Small intestine (tissue), 16 donors: ENCODE measurements at places on chromosomes 16 and 17. TPM values are rescaled to one million over a fixed set of nuclear protein-coding genes. Genes with fewer than 3 reads are reported as not detected.

The DNAI2 gene
- polyA plus RNA-seq, result not detected

The NPIPB9 gene
- polyA plus RNA-seq, result 3.6 TPM

The AXIN2 gene
- polyA plus RNA-seq, result 11.9 TPM

The TPPP3 gene
- polyA plus RNA-seq, result 34.8 TPM

The EFNB3 gene
- polyA plus RNA-seq, result not detected

The DHRS11 gene
- polyA plus RNA-seq, result 195 TPM

The ANKFN1 gene
- polyA plus RNA-seq, result not detected

The KCNH6 gene
- polyA plus RNA-seq, result 0.43 TPM

The METRNL gene
- polyA plus RNA-seq, result 64.4 TPM

The DCAKD gene
- 7.6 TPM for polyA plus RNA-seq

The GNG13 gene
- polyA plus RNA-seq, result 0.73 TPM

The EXOC3L1 gene
- polyA plus RNA-seq, result 7.0 TPM

The SLFN11 gene
- polyA plus RNA-seq, result 2.9 TPM

DNA sequence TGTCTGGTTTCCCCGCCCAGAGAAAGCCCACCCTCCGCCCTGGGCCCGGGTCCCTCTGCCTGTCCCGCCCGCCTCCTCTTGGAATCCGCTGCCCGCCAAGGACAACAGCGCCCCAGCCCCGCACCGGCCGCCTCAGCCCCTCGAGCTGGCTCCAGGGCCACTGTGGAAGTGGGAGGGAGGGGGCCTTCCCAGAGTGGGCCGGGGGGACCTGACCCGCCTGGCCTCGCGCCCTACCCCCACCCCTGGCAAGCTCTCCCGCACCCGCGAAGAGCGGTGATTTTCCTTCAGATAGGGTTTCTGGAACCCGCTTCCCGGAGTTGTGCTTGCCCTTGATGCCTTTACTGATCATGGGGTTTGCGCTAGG lies 2.3 kb upstream of the CBX8 start:
- no peak for DNase-seq

GRCh38 chr17:83148317-83149028 lies 69.1 kb downstream of the METRNL start:
- no peak for DNase-seq

GRCh38 chr17:12463102-12463501 lies 202.6 kb upstream of the MYOCD start:
- no peak for DNase-seq

DNA sequence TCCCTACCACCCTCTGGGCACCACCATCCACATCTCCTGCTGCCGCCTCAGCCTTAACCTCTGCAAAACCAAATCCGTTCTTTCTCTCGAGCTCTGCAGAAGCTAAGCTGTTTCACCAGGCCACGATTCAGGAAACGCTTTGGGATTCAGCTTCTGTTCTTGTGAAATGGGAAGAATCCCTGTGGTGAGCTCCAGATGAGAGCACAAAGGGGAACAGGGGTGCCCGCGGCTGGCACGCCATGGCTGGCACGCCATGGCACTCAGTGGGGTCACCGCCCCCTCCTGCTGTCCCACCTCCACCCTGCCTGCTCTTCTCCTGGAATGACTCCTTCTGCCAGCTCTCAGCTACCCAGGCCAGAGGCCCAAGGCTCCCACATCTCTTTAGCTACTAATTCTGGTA lies 5.7 kb downstream of the QPRT start:
- no peak for DNase-seq

GRCh38 chr16:63018581-63019223 lies 982.5 kb upstream of the CDH8 start:
- no peak for DNase-seq

- DNase-seq, result no peak
Measured at GRCh38 chr16:81652798-81653505, 126.1 kb upstream of the PLCG2 start.

GRCh38 chr17:47076171-47076570 lies 97.1 kb upstream of the RPRML start:
- no peak for DNase-seq

DNA sequence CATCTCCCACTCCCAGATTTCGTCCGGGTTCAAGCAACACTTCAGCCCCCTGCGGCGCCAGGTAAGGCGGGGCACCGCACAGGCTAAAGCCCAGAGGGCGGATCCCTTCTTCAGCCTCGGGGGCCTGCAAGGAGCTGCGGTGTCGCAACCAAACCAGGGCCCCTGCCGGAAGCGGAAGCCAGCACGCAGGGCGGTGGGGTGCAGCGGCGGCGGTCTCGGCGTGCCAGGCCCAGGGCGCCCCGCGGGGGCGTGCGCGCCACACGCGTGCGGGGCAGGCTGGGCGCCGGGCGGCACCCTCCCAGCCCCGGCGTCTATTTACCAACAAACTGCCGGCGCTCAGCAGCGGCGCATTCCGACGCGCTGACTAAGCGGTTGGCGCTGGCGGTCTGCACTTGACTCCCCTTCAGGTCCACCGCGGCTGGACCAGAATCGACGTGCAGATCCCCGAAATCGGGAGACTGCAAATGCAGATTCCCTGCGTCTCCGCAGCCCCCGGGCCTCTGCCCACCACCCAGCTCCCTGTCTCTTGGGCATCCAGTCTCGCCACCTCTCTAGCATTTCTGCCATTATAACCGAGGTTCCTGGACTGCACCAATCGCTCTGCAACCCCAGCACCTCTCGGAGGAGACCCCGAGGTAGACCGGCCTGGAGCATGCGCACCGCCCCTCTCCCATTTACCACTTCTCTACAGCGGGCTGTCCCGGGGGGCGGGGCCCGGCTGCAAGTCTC lies 421 bp upstream of the DLX4 start:
- DNase-seq, result peak; percentile 88

DNA sequence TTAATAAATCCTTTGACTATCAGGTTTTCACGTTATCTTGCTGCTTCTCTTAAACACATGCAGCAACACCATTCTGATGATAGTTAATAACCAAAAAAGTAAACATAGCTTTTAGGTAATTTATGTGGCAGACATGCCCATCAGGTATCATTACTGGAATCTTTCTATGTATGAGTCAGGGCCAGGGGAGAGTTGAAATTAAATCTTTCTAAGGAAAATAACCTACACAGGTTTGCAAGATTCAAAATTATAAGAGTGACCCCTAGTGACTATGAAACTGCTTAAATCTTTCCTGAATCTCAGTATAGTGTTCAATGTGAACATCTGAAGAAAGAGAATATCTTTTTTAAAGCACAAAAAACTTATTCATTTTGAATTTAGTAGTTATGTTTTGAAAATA lies 666.6 kb downstream of the CDH11 start:
- peak; percentile 14 for DNase-seq

- DNase-seq, result no peak
Measured at GRCh38 chr16:50274326-50275097, 8.2 kb downstream of the ADCY7 start.

DNA sequence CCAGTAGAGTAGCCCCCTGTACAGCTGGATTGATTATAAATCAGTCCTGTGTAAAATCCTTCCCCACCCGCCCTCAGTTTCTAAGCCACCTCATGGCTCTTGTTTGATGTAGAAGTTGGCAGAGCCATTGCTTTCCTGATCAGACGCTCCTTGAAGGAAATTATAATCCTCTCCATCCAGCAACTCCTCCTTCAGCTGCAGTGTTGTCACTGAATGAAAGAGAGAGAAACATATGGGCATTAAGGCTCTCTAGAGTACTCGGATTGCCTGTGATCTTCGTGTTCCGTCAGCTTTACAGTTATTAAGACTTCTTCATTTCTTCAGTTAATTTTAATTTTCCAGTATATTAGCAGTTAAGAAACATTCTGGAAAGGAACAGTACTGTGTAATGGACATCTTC lies 14.3 kb downstream of the NME2 start:
- DNase-seq, result no peak

- no peak for DNase-seq
Measured at GRCh38 chr17:27959382-27959709, 66.2 kb upstream of the LYRM9 start.

DNA sequence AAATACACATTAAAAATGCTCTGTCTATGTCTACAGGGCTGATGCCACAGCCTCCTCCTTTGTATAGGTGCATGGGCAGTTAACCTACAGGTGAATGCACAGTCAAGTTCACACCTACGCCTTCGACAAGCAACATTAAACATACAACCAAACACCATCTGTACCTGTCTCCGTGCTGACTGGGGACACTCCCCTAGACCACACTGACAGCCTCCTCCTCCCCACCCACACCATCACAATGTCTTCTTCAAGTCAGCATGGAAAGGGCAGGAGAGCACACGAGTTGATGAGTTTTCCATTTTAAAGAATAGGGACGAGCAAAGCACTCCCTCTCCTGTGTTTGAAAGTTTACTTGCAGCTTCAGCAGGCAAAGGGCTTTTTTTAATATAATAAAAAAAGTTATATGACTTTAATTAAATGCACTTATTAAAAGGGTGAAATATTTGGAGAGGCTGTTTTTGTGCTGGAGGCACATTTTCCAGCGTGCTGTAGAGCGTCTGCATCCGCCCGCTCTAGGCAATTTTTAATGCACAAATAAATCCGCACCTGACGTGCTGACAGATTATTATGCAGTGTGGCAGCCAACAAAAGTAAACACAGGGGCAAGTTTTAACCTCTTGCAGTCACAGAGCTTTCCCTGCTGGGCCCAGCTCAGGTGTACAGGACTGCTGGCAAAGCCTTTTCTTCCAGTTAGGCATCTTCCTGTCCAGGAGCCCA lies 367.9 kb downstream of the SOX9 start:
- DNase-seq, result no peak

GRCh38 chr16:1310832-1311200 lies 1.4 kb downstream of the UBE2I start:
- no peak for DNase-seq

DNA sequence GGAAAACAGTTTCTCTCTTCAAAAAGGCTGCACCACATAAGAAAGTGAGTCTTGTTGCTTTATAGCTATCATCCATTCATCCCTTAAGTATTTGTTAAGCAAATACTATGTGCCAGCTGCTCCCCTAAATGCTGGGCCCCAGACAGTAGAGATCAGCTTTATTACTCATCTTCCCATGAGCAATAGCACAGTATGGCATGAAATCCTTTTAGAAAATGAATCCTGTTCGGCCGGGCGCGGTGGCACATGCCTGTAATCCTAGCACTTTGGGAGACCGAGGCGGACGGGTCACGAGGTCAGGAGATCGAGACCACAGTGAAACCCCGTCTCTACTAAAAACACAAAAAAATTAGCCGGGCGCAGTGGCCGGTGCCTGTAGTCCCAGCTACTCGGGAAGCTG lies 99.5 kb downstream of the MYO1D start:
- no peak for DNase-seq

DNA sequence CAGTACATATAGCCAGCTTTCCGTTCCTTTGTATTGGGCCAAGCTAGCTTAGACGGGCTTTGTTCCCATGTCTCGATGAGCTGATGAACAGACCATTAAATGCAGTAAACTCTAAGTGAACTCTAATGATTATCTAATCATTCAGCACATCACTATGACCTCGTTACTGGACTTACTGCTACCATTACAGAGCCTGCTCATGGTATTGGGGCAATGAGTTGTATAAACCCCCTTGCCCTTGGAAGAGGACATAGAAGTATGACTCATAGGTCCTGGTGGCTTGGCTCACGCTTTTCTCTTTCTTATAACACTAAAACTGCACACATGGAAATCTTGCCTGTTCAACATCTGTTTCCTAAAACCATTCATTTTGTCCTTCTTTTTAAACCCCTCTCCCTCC lies 93.6 kb upstream of the DYNLRB2 start:
- DNase-seq, result no peak

DNA sequence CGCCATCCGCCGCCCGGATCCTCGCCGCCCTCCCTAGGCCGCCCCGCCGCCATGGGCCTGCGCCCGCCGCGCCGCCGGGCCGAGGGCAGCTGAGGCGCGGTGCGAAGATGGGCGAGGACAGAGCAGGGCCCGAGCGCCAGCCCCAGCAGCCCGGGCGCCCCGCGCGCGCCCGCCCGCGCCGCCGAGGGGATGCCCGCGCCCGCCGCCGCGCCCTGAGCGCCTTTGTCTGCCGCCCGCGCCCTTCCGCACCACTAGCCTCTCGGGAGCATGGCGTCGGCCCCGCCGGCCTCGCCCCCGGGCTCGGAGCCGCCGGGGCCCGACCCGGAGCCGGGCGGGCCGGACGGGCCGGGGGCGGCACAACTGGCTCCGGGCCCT lies 278 bp downstream of the RAB11FIP3 start:
- DNase-seq, result no peak

GRCh38 chr17:38981636-38982035 lies 14.4 kb upstream of the FBXO47 start:
- no peak for DNase-seq
